ENCODE measurements at places on chromosomes 1 and 21.

- no peak for DNase-seq
Observed at GRCh38 chr1:246592695-246593094, 26.4 kb downstream of the CNST start.

- peak; percentile 86 for DNase-seq
Observed at GRCh38 chr1:40036574-40036973, 4.0 kb upstream of the CAP1 start.

DNA sequence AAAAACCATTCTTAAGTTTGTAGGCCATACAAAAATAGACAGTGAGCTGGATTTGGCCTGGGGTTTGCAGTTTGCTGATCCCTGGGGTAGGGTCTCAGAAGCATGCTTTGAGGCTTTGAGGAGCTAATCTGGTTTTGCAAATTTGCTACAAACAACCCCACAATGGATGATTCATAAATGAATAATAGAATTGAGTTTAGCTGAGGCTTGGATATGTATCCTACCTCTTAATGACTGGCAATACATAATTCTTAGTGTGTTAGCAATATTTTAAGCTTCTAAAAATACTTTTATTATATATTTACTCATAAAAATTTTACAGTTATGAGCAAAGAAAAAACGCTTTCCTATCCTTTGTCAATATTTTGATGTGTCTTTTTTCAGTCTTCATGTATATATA, 50.6 kb downstream of the ROR1 start:
- DNase-seq = no peak

DNA sequence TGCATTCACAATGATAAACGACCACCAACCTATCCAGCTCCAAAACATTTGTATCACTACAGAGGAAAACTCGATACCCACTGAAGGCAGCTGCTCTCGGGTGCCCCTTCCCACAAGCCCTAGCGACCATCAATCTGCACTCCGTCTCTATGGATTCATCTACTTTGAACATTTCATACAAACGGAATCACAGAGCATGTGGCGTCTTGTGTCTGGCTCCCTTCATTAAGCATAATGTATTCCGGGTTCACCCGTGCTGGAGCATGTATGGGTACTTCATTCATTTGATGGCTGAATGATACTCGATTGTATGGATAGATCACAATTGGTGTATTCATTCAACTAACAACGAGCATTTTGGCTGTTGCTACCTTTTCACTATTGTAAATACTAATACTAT, 340.2 kb downstream of the SMYD3 start:
- no peak for DNase-seq

DNA sequence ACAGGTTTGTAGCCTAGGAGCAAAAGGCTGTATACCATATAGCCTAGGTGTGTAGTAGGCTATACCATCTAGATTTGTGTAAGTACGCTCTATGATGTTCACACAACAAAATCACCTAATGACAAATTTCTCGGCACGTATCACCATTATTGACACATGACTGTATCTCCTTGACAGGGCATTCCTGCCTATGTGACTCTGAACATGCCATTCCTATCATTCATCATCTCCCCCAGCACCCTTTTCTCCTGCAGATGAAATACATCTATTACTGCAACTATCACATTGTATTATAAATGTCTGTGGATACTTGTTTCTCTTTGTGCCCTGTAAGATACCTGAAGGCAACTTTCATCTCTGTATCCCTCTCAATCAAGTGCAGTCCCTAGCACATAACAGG, 29.9 kb downstream of the TP53BP2 start:
- DNase-seq = no peak

DNA sequence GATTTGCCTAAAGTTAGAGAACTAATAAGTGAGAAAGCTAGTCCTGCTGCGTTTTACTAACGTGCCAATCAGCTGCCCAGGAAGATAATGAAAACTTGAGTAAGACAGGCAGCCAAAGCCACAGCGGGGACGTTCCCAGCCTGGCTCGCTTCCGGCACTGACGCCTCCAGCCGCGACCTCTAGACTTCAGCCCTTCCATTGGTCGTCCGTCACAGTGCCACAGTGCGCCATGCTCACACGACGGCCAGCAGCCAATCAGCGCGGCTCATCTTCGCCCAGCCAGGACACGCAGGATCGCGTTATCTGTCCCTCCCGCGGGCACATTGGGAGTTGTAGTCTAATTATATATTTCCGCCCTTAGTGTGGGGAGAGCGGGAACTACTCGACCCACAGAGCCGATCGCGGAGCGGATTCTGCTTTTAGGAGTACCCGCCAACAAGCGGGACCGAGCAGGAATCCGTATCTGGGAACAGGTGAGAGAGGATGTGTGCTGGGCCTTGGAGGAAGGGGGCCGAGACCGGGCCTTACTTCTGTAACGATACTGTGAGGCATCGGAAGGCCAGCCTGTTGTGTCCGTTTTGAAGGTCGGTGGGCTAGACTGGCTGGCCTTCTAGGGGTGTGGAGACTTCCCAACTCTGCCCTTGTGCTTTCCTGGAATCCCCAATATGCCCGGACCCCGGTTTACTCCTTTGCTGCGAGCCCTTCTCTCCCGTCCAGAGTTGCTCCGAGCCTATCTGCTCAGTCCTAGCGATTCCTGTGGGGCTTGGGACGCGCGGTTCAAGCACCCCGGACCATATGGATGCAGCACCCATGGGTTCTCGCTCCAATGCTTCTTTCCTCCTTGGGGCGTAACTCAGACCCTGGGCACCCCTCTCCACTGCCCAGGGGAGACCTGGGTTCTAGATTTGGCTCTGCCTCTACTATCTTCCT, at the start of gene FDPS:
Gene FDPS (plus strand): TSS at position 374 of the 930 bp plus-strand sequence. CDS start 924 bp downstream, outside the sequence.
- DNase-seq = peak; percentile 100

DNA sequence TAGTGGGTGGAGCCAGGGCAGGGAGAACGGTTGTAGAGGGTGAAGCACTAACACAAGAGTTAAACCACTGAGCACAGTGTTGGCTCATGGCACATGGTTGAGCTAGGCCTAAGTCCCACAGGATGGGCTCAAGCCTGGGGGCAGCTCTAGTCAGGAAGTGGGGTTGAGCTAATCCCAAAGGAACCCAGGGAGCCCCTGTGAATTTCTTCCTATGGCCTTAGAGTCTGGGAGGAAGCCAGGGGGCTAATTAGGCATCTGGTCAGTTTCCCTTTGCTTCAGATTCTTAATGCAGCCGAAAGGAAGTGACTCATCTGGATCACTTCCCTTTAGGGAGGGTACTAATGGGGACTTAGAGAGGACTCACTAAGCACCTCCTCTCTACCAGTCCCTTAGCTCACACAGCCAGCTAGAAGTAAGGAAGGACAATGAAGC, 10.1 kb downstream of the CFAP45 start:
- peak; percentile 54 for DNase-seq

DNA sequence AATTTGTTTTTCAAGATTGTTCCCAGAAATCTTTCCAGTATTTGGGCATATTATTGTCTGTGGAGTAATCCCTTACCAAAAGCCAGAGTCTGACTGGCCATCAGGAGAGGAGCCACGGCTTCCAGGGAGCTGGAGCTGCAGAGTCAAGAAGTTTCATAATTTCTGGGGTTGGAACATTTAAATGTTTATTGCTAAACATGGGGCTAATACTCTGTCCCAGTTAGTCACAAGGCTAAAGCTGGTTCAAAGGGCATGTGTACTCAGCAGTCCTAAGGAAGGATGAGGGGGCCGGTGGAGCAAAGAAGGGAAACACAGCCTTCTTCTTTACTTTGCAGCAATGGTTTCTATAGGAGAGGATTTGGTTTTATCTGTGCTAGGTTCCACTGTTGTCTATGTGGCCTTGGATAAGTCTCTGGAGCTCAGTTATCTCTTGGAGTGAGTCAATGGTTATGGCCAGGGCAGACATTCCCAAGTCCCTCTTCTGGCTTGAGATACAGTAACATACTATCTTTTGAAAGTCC, 9.5 kb downstream of the DENND2D start:
- DNase-seq = no peak

DNA sequence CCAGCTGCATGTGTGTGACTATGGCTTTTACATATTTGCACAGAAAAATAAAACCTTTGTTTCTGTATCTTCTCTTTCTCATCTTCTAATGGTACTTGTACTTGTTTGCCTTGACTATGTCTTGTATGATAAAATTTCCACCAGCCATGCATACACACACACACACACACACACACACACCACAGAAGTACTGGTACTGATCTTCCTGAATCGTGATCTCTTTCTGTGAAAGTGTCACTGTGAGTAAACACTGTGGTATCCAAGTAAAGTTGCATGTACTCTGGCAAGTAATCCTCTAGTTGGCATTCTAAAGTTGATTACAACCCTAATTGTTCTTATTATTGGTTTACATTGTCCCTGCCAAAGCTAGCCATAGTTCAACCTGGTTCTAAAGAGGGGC, 176.7 kb downstream of the CRB1 start:
- DNase-seq = peak; percentile 26

DNA sequence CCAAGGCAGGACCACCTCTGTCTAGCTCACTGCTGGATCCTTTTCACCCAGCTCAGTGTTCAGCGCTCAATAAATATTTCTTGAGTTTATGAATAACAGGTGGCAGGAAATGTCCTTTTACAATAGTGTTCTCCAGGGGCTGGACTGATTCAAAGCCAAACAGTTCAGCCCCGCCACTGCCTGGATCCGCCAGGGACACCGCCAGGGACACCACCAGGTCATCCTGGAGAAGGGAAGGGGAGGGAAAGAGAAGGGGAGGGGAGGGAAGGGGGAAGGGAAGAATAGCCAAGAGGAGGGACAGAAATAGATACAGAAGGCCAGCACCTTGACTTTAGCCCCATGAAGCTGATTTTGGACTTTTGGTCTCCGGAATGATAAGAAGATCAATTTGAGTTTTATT, 255.6 kb downstream of the GRIK3 start:
- DNase-seq = no peak

- no peak for DNase-seq
Observed at GRCh38 chr1:213180833-213181232, 129.8 kb downstream of the RPS6KC1 start.

- peak; percentile 73 for DNase-seq
Observed at GRCh38 chr1:32353886-32354570, 8.3 kb downstream of the FAM229A start.

DNA sequence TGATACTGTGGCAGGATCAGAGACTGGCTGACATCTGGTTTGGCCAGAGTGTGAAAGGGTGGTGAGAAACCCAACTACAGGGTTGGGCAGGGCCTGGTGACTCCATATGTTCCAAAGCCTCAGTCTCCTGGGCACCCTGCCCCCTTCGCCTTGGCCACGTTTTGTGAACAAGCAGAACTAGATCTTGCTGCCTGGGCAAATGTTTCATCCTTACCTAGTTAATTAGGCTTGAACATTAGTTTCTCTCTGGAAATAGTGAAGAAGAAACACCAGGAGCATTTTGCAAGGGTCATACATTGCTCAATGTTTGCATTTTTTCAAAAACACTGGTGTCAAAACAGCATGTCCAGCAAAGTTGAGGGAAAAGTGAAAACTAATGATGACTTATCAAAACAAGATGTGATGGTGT, 60.5 kb downstream of the MAP3K7CL start:
- no peak for DNase-seq

DNA sequence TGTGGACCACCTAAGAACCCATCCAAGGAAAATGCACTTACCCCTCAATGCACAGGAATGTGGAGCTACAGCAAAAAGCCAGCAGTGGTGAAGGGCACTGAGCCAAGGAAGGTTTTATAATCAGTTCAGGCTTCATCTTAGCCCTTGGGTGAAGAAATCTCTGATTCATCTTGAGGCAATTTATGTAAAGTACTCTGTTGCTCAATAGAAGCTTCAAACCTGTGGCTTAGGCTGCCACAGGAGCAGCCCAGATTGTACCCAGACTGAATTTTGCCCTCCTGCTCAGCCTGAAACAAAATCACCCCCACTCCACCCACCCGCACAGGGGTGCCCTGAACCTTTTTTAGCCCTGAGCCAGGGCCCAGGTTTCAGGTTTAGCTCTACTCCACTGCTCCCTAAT, at the start of gene S100A12:
Gene S100A12 (minus strand): TSS at position 111 of the 400 bp plus-strand sequence. CDS start 1,029 bp downstream, outside the sequence.
- no peak for DNase-seq

GRCh38 chr21:43951911-43952703, 60.0 kb upstream of the TRAPPC10 start:
- no peak for DNase-seq

GRCh38 chr1:22303816-22304215, 147.8 kb upstream of the ZBTB40 start:
- DNase-seq = no peak

DNA sequence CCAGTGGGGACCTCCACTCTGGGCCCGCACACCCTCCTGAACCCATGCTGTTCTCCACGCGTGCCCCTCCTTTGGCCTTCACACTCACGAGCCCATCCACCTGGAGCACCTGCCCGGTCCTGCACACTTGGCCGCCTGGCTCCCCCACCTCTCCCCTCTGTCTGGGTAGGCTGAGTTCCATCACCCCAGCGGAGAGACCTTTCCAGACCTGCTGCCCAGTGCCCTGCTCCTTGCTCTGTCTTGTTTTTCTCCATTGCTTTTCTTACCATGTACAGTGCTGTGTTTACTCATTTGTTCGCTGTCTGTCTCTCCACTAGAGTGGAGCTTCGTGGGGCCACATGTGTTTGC, 351.0 kb upstream of the VAMP3 start:
- DNase-seq = no peak

DNA sequence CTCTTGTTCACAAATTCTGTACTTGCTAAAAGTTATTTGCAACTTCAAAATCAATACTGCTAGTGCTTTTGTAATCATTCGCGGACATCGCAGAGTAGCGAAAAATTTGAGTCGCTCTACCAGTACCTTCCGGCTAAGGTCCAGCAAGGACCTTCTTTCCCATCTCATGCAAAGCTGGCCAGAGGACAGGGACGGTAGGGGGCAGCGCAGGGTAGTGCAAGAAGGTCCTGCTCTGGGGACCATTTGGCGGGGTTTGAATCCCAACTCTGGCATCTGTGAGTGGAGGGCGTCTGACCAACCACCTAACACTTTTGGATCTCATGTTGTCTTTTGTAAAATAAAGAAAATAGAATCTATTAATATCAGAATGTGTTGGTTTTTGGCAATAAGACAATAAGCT, 258.3 kb downstream of the SPATA17 start:
- peak; percentile 13 for DNase-seq

DNA sequence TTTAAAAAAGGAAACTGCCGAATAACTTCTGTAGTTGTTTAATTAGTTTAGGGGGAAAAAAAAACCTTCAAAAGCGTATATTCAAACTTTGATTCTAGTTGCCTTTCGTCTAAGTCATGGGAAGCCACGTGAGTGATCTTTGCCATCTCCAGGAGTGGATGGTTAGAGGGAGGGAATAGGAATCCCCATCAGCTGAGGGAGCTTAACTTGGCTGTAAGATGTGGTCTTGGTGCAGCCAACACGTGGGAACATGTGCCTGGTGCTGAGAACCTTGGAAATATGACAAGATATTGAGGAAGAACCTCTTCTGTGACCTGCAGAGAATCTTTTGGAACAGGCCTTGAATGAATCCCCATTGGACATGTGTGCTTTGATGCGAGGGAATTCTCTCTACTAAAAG, 1.7 kb downstream of the BACE2 start:
- DNase-seq = no peak

DNA sequence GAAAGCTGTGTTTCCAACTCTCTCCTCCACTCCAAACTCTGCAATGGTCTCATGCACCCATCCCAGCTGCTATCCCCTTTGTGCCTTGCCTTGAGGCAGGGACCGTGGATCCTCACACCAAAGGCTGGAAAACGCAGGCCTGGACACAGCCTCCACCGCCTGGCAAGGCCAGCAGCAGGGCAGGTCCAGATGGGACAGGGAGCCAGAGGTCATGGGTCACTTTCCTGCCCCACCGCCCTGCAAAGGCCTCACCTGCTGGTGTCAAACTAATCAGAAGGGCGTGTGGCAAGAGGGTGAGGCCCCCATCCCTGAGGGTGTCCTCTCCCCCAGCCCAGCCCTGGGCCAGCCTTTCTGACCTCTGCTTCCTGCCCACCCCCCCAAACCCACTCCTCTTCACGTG, 106.3 kb downstream of the PAX7 start:
- no peak for DNase-seq
